ENCODE measurements at places on chromosomes 7 and 10.

DNA sequence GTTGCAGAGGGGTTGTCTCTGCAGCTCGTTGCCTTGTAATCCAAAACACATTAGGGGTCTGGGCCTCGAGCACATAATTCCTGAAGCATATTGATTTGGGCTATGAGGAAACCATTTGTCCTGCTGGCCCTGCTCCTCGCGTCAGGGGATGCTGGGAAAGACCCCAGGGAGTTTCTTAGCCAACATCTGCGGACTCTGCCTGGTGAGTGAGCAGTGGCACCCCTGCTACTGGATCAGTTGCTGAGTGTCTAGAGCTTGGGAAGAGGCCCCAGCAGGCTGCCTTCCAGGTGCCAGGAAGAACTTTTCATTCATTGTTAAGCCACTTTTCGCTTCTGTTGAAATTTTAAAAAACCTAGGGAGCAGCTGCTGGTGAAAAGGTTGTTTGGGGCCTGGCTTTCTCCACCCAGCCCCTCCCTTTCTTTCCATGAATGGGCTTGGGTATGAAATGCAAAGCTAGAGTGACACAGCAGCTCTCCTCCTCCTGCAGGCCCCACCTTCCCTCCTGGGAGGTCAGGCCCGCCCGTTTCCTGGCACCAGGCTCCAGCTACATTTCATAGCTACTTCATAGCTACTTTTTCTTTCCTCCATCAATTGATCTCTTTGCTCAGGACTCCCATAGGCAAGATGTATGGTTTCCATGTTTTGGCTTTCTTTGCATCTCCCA, 26.8 kb downstream of the TACR2 start:
- DNase-seq: no peak

GRCh38 chr10:80855348-80855971, 317.8 kb downstream of the SH2D4B start:
- no peak for DNase-seq

GRCh38 chr10:20986049-20986448, 88.9 kb upstream of the NEBL start:
- DNase-seq: no peak

DNA sequence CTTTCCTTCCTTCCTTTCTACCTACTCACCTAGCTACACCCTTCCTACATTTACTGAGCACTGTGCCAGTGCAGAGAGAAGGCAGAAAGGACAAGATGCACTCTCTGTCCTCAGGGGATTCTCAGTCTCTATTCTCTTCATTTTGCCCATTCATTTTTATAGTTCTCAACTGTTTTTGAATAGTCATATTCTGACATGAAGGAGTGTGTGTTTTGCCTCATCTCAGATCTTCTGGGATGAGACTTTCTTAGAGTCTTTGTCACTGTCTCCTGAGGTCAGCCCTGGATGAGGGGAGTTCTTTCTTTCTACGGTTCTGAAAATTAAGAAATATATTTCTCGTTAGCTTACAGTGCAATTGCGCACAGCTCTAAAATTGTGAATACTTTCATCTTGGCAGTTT, 21.3 kb downstream of the CLCN1 start:
- DNase-seq: no peak

- no peak for DNase-seq
Measured at GRCh38 chr10:22997096-22997495, 69.2 kb downstream of the ARMC3 start.

DNA sequence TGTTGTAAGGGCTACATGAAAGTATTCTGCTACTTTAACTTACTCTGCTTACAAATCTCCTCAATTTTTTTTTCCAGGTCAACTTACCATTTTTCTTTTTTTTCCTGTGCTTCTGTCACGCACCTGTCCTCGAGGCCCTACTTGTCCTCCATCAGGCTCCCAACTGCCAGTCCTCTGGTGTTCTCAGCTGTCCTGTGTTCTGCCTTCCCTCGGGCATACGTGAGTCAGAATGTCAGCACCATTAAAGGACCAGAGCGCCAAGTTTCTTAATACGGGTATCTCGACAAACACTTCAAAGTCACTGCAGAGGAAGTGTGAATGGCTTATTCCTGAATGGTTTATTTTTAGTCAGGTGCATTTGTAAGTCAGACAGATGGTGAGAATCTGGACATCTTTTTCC, at the start of gene TEX47:
Gene TEX47 (minus strand): TSS at position 185 of the 400 bp plus-strand sequence. CDS start 795 bp downstream, outside the sequence.
- DNase-seq: no peak

- DNase-seq: no peak
Measured at GRCh38 chr7:137636376-137636775, 210.4 kb downstream of the DGKI start.

DNA sequence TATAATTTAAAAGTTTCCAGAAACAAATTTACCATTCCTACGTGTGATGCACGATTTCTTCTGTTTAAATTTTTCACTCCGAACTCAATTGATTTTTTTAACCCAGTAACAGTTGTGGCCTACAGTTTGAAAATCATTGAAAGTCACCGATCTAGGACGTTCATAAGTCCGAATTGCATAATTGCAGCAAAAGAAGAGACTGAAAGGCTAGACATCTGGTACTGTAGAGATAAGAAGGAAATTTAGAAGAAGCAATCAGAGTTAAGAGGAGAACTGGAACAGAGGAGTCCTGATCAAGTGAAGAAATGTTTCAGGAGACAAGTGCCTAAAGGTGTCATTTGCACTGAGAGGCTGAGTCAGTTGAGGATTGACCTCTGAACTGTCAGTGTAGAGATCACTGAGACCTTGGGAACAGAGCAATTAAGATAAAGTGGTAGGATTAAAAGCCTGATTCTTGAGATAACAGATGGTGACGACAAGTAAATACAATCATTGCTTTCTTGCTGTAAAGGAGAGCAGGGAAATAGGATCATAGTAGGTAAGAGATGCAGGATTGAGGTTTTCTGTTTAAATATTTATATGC, 73.5 kb downstream of the ZFAND4 start:
- no peak for DNase-seq

- no peak for DNase-seq
Measured at GRCh38 chr10:107022600-107023354, 141.7 kb downstream of the SORCS1 start.

DNA sequence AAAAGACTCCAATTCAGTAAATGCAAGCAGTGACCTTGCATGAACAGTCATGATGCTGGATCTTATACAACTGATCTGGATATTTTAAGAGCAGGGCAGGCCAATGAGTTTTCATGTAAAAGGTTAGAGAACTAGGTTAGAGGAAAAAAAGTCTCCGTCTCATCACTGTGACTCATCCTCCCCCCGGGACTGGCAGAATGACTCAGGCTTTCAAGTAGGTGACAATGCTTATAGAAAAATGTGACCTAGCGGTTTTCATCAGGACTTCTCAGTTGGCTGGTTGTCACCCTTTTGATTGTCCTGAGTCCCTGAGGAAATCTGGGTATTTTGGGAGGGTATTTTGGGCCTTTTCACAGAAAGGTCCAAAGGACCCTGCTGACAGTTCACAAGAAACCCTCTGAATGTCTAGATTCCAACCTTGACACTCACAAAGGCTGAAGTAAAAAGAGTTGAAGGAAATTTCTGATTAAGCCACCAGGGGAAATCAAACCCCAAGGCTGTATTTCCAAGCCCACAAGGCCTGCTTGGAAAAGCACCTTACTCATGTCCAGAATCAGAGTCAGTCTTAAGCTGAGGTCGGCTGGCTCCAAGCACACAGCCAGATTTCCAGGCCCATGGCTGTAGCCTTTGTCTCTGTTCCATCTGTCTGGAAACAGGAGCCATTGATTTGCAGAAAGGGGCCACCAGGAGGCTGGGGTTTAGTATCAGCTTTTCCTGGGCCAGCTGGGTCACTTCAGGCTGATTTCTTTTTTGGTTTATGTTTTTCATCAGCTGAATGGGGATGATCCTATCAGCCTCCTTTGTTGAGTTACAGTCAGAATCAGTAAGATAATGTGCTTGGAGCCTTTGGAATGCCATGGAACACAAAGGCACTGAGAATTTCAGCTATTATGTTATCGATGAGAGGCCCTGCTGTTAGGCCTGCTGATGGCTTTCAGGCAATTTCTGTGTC, 226.4 kb upstream of the HABP2 start:
- DNase-seq: no peak

GRCh38 chr7:152521420-152522337, 85.9 kb upstream of the KMT2C start:
- no peak for DNase-seq

GRCh38 chr7:3520206-3520605, 219.2 kb downstream of the SDK1 start:
- no peak for DNase-seq

GRCh38 chr7:140275069-140275965, 98.5 kb upstream of the KDM7A start:
- DNase-seq: no peak

- DNase-seq: no peak
Measured at GRCh38 chr7:40879941-40880543, 745.2 kb downstream of the SUGCT start.

DNA sequence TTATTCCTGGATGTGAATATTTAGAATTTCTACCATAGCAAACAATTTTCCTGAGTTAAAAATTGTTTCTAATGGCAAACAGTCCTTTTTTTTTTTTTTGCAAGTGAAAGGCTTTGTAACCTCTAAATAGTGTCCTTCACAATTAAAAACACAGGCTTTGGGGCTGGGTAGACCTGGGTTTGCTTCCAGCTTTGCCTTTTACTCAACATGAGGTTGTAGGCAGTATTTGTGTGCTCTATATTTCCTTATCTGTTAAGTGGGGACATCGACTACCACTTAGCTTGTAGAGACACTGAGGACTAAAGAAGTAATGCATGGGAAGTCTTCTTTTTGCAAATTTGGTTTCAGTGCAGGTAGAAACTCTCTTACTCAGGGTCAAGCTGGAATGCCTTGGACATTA, 169.4 kb upstream of the GRB10 start:
- DNase-seq: no peak

- no peak for DNase-seq
Measured at GRCh38 chr7:118312051-118312450, 87.5 kb downstream of the ANKRD7 start.

- DNase-seq: no peak
Measured at GRCh38 chr7:157612664-157613561, 276.1 kb downstream of the DNAJB6 start.

- DNase-seq: no peak
Measured at GRCh38 chr10:3987143-3987974, 202.3 kb upstream of the KLF6 start.

GRCh38 chr7:126689037-126689436, 563.7 kb downstream of the GRM8 start:
- no peak for DNase-seq

GRCh38 chr10:52020702-52021101, 293.4 kb upstream of the DKK1 start:
- DNase-seq: no peak

GRCh38 chr10:51892965-51893658, 193.7 kb upstream of the CSTF2T start:
- no peak for DNase-seq

DNA sequence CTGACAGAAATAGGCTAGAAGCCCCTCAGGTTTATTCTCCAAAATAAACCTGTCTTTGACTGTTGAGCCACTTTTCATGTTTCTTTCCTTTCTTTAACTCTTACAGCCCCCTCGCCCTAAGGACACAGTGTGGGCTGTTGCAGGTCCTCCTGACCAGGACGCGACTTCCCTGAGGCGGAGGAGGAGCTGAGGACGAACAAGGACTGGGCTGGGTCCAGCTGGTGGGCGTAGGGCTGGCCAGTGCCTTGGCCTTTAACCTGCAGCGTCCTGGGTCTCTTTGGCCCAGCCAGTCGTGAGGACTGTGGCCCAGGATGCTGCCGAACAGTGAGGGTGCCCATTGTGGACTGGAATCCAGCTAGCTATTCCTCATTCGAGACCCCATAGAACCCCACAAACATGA, 13.4 kb upstream of the BMS1 start:
- no peak for DNase-seq

- DNase-seq: no peak
Measured at GRCh38 chr7:80783678-80784327, 135.0 kb downstream of the SEMA3C start.

DNA sequence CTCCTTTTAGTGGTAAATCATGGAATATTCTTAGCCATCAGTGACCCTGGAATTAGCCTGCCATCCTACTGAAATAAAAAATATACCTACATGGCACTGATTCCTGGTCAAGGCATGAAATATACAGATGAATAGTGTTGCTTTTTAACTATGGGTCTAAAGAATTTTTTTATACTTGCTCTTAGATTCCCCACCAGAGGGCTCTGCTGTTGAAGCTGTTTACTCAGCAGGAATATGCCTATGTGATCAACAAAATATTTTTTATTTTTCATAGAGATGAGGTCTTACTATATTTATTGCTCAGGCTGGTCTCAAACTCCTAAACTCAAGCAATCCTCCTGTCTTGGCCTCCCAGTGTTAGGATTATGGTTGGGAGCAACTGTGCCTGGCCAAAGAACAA, 13.5 kb downstream of the ZC3HC1 start:
- DNase-seq: no peak

DNA sequence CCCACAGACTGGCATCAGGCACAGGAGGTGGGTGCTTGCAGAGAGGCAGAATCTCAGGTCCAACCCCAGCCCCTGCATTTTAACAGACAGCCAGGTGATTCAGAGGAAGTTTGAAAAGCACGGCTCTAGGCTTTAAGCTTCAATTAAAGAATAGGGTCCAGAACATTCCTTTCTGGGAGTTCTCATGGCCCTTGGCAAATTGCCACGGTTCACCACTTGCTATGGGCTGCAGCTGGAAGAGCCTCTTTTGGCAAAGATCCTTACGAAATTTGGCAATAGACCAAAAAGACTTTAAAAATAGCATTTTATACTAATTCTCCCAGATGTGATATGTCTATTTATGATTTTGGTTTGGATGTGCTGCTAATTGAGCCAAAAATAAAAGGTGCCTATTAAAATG, 148.1 kb downstream of the ITGA8 start:
- no peak for DNase-seq

GRCh38 chr10:61464461-61465170, 11.4 kb upstream of the TMEM26 start:
- DNase-seq: no peak

DNA sequence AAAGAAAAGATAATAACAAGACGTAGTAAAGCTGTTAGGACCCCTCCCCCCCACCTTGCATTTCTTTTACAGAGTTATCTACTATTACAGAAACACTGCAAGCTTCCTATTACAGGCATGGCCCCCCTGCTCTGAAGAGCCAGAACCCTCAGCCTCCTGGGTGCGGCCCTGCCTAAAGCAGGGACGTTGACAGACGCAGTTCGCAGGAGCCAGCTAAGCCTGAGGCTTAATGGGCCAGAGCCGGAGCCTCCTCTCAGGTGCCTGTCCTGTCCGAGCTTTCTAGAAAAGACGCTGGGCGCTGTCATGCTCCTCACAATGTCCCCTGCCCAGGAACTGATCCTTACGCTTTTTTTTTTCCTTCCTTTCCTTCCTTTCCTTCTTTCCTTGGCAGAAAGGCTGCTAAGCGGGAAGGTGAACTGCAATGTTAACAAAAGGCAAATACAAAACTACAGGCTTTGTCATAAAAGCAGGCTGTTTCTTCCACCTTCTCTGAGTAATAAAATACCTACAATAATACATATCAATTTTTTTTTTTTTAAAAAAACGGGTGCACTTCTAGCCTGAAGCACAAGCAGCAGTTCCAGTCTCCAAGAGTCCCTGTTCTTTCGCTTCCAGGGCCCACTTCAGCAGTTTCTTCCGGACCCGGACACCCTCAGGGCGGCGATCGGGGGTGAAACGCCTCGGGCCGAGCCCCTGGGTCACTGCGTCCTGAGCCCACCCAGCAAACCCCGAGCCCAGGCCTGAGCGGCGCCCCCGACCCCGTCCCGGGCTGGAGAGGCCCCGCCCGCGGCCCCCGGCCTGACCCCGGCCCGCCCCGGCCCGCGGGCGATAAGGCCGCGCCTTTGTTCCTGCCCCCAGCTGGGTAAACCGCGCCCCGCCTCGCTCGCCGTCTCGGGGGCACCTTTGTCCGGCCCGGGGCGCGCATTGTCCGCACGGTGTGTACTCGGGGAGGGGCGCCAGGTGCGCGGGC, 11.2 kb downstream of the MNX1 start:
- no peak for DNase-seq

- DNase-seq: no peak
Measured at GRCh38 chr10:61804414-61804813, 97.1 kb upstream of the ARID5B start.

Measured in stimulated activated CD8-positive, alpha-beta memory T cell treated with anti-CD3 and anti-CD28 coated beads, Interleukin-15, amount 100 ng/mL, for 24 hours (primary cell).